ENCODE measurements at places on chromosomes 2 and 18.

- no peak for DNase-seq
Observed at GRCh38 chr2:9964334-9964980, 13.0 kb downstream of the GRHL1 start.

DNA sequence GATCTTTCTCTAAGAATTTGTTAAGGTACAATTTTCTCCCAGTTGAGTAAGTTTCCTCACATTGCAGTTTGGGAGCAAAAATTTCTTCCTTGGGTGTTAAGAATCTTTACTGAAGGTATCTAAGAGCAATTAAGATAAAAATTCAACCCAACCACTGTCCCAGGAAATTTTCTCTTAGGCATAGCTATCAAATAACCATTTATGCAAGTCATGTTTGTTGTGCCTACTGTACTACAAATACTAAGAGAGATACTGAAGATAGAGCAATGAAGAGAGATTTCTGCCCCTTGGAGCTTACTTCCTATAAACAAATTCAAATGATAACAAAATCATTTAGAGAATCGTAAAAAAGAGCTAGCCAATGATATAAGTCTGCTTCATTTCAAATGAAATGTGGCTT, 402.8 kb downstream of the LRRTM4 start:
- DNase-seq: no peak

GRCh38 chr2:127917916-127918315, 32.2 kb upstream of the AMMECR1L start:
- no peak for DNase-seq

- DNase-seq: no peak
Observed at GRCh38 chr18:3529601-3530000, 79.6 kb downstream of the TGIF1 start.

DNA sequence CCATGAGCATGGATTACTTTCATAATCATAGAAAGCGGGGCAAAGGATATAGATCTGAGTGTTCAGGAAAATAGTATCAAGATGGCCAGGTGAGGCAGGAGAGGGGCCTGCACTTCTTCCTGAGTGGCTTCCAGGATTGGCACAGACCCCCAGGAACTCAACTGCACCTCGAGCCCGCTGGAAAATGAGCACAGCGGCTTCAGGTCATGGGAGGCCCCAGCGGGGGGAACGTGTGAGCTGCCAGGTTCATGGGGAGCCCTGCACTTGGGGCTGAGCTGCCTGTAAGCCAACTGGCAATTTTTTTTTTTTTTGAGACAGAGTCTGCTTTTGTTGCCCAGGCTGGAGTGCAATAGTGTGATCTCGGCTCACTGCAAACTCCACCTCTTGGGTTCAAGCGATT, 81.5 kb upstream of the ODC1 start:
- no peak for DNase-seq

DNA sequence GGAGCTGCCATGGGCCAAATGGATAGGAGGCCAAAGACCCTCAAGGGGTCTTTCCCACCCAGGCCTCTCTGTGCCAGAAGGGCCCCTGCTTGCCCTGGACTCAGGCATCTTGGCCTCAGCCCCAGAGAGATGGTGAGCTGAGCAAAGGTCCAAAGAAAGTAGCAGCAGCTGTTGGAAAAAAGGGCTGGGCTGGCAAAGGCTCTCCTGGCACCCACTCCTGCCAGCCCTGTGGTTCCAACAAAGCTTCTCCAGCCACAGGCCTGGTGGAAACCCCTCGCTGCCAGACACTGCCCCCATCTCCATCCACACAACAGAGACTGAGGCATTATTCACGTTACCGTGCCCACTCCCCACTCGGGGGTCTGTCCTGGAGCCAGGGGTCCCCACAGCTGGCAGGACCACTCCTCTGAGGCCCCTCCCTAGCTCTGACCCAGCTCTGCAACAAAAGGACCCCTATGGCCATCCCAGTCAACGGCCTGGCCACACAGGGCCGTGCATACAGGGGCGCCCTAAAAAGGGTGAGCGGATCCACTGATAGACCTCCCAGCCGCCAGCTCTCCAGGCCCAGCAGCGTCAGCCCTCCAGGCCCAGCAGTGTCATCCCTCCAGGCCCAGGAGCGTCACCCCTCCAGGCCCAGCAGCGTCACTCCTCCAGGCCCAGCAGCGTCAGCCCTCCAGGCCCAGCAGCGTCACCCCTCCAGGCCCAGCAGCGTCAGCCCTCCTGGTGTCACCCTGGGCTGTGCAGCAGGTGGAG, 10.1 kb downstream of the BIN1 start:
- no peak for DNase-seq

DNA sequence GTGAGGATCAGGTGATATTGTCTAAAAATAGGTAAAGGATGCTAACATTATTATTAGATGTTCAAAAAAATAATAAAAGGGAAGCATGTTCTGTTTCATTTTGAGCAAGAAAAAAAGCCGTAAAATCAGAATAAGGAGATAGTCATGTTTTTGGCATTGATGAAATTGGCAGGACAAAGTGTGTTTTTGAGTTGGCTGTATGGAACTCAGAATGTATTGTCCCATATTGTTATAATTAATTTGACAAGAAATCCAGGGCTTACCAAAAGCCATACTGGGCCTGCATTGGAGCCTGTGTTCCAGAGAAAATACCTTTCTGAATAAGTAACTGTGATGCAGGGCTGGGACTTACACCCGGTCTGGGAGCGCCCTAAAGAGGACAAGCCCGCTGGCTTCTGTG, 232.0 kb downstream of the AGAP1 start:
- DNase-seq: no peak

GRCh38 chr2:133791191-133791590, 222.9 kb upstream of the NCKAP5 start:
- DNase-seq: no peak

DNA sequence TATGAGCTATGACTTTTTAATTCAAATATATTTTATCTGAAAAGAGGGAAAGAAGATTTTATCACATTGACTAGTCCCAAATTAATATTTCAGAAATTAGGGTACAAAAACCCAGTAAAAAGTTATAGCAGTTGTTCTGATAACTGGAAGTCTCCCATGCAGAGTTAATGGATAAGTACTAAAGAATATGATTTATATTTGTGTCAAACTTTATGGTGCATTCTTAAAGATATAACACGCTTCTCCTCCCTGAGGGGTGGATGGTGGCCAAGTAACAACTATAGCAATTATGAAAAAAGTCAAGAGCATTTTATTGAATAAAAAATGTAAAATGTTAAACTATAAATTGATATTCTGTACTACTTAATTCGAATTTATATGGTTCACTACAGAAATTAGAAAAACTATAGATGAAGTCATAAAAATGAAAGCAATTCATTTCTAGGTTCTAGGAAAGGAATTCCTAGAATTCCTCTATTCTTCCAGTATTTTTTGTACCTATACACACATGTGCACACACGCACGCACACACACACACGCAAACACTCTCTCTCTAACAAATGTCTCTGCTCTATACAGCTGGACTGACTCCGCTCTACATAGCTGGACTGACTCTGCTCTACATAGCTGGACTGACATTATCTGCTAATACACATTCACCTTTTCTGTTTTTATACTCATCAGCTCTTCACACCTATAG, 111.3 kb downstream of the PRELID3A start:
- DNase-seq: no peak

GRCh38 chr2:59000796-59001195, 759.7 kb upstream of the FANCL start:
- no peak for DNase-seq

DNA sequence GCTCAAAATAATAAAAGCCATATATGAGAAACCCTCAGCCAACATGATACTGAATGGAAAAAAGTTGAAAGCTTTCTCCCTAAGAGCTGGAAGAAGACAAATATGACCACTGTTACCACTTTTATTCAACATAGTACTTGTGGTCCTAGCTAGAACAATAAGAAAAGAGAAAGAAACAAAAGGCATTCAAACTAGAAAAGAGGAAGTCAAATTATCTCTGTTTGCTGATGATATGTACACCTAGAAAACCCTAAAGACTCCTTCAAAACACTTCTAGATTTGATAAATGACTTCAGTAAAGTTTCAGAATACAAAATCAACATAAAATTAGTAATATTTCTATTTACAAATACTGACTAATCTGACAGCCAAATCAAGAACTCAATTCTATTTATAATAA, 328.8 kb upstream of the GCFC2 start:
- DNase-seq: no peak

- no peak for DNase-seq
Observed at GRCh38 chr18:50862401-50862800, 16.5 kb upstream of the ME2 start.

- DNase-seq: no peak
Observed at GRCh38 chr18:79251021-79251420, 144.7 kb upstream of the NFATC1 start.

DNA sequence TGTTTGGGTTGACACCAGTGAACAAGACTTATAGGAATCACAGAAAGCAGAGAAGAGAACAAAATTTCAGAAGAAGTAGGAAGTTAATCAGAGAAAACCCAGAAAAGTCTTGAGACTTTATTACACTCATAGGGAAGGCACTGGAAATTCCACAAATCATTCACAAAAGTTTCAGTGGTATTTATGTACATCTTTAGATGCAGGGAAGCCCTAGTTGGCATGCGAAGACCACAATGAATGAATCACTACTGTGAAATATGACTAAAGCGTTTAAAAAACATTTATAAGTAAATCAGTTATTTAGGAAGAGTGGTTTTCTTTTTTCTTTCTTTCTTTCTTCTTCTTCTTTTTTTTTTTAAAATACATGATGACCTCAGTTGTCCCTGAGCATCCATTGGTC, 105.1 kb downstream of the NUP35 start:
- DNase-seq: no peak

- no peak for DNase-seq
Observed at GRCh38 chr18:63062246-63062645, 257.3 kb downstream of the BCL2 start.

DNA sequence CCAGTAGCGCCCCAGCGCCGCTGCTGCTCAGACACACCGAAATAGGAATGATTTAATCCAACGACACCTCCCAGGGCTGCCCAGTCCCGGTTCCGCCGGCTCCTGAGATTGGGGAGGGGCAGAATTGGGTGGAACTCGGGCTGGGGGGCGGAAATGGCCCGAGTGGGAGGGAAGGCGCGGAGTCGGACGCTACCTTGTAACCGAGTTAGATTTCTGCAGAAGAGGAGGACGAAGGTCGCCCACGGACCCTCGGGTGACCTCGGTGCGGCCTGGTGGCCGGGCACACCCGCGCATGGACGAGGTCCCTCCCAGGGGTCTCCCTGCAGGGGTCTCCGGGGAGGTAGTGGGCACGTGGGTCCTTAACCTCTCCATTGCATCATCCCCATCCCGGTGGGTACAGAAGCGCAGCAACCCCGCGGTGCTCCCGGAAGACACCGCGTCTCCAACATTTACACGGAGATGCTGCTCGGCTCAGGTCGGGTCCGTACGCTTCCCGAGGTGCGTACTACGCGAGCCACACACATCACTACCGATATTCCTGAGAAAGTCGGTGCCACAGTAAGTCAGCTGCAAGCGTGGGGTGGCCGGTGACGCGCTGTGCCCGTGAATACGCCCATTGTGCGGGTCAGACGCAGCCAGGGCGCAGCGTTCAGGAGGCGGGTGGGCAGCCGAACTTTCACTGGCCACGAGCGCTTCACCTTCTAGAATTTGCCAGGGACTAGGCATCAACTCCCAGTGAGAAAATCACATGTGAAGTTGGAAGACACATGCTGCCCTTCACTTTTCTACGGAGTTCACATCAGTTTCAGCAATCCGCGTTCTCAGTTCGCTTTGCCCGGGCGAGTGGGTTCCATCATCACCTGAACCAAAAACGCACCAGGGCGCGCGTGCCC, 3.0 kb downstream of the ZNF516 start:
- DNase-seq: no peak

DNA sequence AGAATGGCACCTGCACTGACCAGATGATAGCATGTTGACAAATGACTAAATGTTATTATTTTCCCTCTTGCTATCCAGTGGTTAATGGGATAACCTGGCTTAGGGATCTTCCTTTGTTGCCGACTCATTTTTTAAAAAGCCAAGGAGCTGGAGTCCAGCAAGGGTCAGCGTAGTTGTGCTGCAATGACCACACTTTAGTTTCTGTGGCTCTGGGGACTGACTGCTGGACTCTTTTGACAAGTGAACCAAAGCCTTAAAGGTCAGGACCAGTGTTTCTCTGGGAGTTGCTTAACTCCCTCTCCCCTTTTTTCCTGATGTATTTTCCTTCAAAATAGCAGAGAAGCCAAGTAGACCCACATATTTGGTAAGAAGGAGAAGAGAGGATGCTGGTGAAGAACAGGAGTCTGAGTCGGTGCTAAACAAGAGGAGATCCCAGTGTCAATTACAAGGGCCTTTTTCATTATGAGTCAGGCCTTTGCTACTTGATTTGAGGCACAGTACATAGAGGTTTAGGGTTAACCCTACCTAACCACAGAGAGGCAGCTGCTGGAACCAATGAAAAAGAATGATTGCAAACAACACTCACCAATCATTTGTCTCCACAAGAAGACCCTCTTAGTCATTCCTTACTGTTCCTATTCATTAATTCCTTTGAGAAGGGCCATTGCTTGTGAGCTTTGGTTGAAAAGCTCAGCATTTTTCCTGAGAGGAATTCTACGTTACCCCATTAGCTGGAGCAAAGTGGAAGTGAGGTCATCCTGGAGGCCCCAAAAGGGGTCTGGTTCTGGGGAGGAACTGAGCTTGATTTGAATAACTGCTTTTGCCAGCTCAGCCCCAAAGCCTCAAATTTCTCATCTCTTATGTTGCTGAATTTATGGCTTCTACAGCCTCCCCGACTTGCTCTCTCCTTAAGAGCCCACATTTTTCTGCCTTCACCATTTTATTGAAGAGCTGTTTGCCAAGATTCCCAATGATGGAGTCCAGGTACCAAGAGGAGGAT, 137.6 kb upstream of the HNMT start:
- no peak for DNase-seq

DNA sequence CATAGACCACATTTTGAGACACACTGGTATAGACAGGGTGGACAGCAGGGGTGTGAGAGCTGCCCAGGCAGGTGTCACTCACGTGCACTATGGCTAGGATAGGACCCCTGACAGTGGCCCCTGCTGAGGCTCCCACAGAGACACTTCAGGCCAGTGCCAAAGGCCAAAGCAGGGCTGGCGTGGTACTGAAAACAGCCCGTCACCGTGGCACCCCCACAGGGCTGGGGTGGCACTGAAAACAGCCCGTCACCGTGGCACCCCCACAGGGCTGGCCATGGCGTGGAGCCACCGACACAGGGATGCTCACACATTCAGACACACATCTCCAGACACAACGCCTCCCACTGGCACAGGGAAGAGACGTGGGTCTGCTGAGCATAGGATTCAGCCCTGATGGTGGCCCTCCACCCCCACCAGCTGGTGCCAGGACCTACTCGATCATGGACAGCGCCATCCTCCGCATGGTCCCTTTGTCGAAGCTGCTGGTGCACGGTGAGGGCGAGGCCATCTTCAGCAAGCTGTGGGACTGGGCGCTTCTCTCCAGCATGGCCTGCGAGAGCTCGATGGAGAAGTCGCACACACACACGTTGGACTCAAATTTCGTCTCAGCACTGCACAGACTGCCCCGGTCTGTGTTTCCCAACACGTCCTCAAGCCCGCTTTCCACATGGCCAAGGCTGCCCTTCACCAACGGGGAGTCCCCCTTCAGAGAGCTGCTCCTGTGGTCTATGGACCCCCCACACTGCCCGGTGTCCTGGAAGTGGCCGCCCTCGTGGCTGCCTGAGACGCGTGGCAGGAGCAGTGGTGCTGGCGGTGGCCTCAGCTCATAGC, 34.1 kb downstream of the ANKMY1 start:
- no peak for DNase-seq
